ENCODE measurements at places on chromosomes 5 and 9.

DNA sequence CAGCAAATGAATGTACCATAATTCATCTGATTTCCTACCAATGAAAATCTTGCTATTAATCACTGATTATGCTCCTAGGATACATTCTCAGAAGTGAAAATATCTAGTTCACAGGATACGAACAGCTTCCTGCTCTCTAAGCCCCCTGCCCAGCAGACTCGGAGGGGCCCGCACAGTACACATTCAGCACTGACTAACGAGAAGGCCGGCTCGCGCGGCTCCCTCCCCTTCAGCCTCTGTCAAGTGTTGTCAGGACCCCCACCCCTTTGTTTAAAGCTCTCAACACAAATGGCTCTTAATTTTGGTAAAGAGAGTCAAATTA, 82.0 kb downstream of the PRRT1B start:
- no peak for DNase-seq

DNA sequence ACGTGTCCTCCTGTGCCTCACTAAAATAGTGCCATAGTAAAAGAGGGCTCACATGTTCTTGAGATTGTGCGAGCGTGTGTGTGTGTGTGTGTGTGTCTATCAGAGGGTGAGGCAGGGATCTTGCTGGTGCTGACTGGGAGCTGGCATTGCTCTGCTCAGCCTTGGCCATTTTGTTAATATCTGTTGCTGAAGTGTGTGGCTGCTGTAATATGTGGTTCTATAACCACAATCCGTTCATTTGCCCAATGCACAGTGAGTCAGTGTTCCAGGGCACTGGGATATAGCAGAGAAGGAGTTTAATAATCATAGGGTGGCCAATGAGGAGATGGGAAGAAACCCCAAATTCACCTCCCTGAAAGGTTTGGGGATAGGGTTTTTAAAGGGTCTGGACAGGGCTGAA, 61.3 kb downstream of the RASGRF2 start:
- no peak for DNase-seq

- no peak for DNase-seq
Observed at GRCh38 chr5:135382106-135382790, 16.8 kb downstream of the MACROH2A1 start.

DNA sequence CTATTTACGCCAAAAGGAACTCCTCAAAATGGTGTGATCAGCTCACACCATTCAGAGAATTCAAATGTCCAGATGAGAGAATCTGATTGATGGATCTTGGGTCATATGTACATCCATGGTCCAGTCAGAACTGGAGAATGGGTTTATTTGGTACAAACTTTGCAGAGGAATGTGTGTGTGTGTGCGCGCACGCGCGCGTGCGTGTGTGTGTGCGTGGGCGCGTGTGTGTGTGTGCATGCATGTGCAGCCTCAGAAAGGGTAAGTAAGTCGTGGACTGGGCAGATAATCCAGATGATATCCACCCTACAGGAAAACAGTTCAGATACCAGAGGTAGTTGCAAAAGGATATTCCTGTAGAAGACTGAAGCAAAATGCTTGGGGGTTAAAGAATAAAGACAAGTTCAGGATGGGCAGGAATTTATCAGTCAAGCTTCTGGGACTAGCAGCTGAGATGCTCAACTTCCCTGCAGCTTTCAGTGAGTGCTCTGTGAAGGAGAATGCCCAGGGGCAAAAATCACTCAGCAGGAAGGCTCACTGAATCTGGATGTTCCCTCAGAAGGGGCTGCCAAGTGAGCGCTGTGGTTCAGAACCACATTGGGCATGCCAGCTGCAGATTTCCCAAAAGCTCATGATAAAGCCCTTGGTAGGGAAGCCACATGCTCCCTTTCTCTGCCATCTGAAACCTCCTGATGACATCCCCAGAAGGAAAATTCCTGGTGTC, 440.5 kb upstream of the SGCD start:
- DNase-seq, result no peak

GRCh38 chr5:95808686-95809413, 13.7 kb downstream of the GLRX start:
- DNase-seq, result peak; percentile 82

DNA sequence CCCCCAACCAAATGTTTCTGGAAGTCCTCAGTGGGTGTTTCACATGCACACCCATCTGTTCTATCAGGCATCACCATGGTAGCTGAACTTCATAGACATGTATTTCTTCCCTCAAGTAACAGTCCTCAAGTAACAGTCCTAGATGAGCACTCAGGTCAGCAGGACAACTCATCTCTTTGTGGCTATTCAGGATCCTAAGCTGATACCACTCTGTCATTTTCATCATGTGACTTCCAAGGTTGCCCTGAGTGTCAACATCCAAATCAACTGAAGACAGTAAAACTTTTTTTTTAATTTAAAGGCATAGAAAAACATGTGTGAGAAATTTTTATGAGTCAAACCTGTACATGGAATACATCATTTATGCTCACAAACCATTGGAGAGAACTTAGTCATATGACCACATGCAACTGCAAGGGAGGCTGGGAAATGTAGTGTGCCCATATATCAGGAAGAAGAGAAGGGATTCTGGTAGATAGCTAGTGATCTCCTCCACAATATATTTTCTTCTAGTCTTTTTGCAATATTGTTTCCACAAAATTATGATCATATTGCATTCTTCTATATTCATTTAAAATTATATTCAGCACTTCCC, 64.2 kb upstream of the FST start:
- DNase-seq, result no peak

DNA sequence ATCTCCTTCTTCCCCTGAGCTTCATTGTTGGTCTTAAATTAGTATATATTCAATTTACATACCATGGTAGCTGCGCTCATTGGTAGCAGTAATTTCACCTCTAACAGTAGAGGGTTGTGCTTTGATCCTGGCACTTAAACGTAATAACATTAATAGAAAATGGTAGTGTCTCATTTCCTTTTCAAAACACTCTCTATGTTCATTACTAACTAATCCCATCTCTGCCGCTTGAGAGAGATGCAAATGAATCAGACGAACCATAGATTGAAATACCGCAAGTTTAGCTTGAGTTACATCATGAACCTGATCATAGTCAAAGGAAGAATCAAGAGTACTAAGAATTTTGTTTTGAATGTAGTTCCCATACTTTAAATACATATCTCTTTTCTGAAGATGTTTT, 2.2 kb downstream of the THBS4 start:
- DNase-seq, result no peak

- DNase-seq, result no peak
Observed at GRCh38 chr9:36818965-36819870, 214.8 kb downstream of the PAX5 start.

DNA sequence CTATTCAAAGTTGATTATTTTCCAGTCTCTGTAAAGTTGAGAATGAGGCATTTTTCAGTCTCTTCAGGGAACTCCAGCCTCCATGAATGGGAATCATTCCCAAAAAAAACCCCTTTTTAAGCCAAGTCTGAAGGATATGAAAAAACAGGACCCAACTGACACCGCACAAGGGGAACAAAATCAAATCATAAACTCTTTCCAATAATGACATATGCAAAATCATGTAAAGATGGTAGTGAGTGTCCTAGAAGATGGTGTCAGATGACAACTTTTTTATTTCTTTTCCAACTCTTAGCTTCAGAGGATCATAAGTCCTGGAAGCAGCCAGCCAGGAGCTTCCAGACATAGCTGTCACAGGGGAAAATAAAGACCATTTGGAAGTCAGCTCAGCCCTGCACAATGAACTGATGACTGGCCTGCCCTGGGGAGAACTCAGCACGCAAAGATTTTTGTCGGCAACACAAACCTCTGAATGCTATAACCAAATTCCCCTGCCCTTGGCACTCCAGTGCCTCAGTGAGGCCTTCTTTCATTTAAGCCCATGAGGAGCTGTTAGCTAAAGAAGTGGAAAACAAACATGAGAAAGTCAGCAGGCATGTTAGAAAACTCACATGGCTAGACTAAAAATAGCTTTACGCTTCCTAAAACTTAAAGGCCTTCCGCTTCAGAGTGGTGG, 85.4 kb downstream of the SLC1A3 start:
- no peak for DNase-seq

DNA sequence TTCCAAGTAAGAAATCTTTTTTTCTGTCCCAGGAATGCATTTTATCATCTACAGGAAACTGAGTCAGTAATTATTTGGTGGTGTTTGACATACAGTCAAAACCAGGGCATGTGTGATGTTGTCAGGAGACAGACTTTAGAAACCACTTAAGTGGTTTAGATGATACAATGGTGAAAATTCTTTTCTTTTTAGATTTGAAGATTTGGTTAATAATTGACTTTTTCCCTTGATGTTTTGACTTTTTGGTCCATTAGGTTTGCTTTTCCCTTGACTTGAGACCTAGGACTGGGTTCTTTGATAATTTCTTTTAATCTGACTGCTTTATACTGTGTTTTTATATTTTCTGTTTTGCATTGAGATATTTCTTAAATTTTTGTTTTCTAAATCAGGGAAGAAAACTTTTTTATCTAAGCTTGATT, 85.2 kb downstream of the RASGRF2 start:
- DNase-seq, result no peak

DNA sequence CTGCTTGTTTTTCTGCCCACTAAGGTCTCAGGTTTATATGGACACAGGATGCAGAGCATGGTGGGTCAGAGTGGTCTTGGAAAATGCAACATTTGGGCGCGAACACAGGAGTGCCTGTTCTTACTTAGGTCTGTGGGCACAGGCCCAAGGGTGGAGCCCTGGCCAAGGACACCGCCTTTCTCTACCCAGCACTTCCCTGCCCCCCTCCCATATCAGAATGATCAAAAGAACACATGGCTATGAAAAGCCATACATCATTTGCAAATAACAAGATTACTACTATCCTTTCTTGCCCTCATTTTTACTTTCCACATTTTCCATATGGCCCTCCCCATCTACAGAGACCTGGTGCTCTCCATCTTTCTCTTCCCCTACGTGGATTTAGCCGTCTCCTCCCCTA, 162.2 kb downstream of the ENC1 start:
- DNase-seq, result no peak

DNA sequence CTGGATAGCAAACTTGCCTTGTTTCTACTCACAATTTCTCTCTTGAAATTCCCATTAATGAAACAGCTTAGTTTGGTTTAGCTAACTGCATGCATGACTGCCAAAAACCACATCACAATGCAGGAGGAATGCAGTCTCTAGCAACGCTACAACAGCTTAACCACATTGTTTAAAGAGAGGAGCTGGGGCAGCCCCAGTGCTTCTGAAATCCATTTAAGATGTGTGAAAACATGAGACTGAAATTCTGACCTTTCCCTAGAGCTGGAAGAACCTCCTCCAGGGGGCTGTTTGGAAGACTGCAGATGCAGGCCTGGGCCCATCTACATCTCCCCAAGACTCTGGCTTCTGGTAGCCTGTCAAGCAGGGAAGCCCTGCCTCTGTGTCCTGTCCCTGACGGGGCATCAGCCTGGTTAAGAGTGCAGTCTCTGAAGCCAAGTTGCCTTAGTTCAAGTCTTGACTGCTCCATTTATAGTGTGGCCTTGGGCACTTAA, 157.1 kb downstream of the ZNF462 start:
- no peak for DNase-seq
